ENCODE measurements at places on chromosomes 6 and 20.

GRCh38 chr6:166872531-166873009, 83.8 kb downstream of the RNASET2 start:
- DNase-seq = no peak

GRCh38 chr6:33675968-33676367, 35.5 kb downstream of the UQCC2 start:
- no peak for DNase-seq

DNA sequence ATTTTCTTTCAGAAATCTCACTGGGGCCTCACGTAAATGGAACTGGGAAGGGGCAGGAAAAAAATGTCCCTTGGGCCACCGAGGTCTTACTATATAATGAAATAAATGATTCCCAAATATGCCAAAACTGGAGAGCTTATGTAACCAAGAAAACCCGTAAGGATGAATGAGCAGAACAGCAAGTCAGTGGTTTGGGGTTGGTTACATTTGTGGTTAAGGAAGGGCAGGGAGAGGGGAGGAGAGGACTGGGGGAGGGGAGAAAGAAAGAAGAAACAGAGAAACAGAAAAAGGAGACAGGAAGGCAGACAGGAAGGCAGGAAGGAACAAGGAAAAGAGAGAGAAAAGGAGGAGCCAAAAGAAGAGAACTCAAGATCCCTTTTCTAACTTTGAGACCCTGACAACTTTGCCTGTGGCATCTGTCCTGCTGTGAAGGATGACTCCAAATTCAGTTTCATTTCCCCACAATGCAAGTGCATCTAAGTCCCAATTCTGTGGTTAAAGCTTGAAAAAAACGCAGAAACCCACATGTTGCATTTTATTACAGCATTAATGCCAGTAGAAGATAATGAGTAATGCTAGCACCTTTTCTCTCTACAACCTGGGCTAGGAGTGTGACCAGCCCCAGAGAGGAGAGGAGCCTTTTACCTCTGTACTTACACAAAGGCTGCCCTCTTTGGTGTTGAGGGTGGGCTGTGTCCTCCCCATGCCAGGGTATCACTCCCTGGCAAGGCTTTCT, 10.8 kb upstream of the ARMC2 start:
- DNase-seq = no peak

DNA sequence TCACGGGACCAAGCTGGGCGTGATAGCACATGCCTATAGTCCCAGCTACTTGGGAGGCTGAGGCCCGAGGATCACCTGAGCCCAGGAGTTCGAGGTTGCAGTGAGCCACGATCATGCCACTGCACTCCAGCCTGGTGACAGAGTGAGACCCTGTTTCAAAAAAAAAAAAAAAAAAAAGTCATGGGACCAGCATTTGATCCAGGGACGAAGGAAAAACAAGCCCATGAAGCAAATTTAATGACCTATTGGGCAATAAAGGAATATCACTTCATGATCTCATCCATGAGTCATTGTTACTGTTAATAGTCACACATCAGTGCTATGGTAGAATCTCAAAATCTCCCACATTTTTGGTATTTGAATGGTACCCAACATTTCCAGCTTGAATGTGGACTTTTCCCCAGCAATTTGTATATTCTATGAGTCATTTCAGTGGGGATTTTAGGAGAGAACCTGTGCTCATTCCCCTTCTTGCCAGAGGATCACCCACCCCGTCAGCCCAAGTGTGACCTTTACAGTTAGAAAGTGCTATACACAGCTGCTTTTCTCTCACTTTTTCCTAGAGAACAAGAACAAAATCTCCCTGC, 8.5 kb upstream of the SOD2 start:
- peak; percentile 51 for DNase-seq

Data from brain pericyte (primary cell).